ENCODE measurements at places on chromosomes 3 and 15. TPM values are rescaled to one million over a fixed set of nuclear protein-coding genes. Genes with fewer than 3 reads are reported as not detected.

GRCh38 chr3:187210091-187210490, 12.8 kb downstream of the RTP1 start:
- H3K36me3 ChIP-seq = no peaks in the 10 kb centered on the region
- no peak overlapping the region for H3K27ac ChIP-seq
- H3K4me1 ChIP-seq = peaks cover 13% of the 10 kb centered on the region
- no peaks in the 10 kb centered on the region for H3K27me3 ChIP-seq
- no peak for DNase-seq

DNA sequence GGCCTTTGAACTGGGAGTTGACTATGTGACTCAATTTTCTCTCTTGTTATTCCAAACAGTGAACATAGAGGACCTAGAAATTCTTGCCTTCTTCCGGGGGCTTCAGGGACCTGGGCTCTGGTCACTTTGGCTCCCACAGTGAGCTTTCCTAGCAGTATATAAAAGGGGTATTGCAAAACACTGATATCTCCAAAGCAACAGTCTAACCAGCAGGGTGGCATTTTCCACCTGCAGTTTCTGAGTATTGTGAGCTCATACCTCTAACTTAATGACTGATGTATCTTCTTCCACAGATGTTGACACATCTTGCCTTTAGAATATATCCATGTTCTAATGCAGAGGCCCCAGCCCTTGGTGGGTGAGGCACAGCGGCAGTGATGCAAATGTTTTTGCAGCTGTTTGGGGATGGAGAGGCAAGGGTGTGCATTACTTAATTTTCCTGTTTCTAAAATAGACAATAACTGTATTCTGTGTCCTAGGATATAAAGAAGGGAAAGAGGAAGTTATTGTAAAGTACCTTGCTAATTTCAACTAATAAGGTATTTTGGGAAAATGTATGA, 45.7 kb upstream of the ADGRG7 start:
- no peak for DNase-seq
- H3K36me3 ChIP-seq = no peaks in the 10 kb centered on the region
- H3K27ac ChIP-seq = no peak overlapping the region
- H3K4me1 ChIP-seq = no peaks in the 10 kb centered on the region
- no peak overlapping the region for H3K4me3 ChIP-seq

EXD1 gene
- polyA plus RNA-seq = 0.27 TPM

GRCh38 chr3:124115279-124115678, 123.4 kb upstream of the ROPN1 start:
- DNase-seq = no peak
- H3K4me1 ChIP-seq = no peaks in the 10 kb centered on the region
- no peaks in the 10 kb centered on the region for H3K27me3 ChIP-seq
- no peak overlapping the region for H3K4me3 ChIP-seq
- H3K27ac ChIP-seq = no peak overlapping the region

MORF4L1 gene
- 213 TPM for polyA plus RNA-seq

DNA sequence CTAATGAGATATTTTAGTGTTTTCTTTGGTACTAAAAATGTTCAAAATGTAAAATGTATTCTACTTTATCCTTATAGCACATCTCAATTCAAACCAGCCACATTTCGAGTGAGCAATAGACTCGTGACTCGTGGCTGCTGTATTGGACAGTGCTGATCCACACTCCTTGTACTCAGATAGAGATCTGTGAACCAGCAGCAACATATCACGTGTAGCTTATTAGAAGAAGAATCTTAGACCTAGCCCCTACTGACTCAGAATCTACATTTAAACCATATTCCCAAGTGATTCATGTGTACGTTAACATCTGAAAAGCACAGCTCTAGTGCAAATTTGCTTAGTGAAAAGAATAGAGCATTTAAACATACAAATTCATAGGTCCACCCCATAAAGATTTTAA, 130.9 kb downstream of the IL1RAP start:
- no peak overlapping the region for H3K4me3 ChIP-seq
- H3K27me3 ChIP-seq = no peaks in the 10 kb centered on the region
- no peaks in the 10 kb centered on the region for H3K36me3 ChIP-seq
- DNase-seq = no peak

DNA sequence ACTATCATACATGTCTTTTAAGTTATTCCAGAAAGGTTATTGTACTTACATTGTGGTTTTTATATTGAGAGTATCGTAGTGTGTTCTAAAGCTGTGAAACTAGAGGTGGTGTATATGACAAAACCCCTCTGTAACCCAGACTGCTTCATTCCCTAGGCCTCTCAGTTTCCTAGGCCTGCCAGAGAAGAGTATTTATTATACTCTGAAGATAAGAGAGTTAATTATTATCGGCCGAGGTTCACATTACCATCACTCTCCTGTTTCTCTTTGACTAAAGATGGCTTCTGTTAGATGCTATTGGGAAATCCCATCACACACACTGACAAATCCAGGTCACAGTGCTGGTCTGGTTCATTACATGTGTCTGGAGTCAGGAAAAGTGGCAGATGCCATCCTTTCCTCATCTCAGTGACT, 20.5 kb downstream of the EXOSC7 start:
- peaks cover 11% of the 10 kb centered on the region for H3K4me1 ChIP-seq
- peak overlapping the region; percentile 86 for H3K27ac ChIP-seq
- H3K36me3 ChIP-seq = peaks cover 3% of the 10 kb centered on the region
- H3K4me3 ChIP-seq = no peak overlapping the region
